Purkinje cell (primary cell): ENCODE measurements at places on chromosomes 12 and 14. TPM values are rescaled to one million over a fixed set of nuclear protein-coding genes. Genes with fewer than 3 reads are reported as not detected.

Gene ZNF26
- 1.2 and 2.8 TPM in 2 replicates for polyA plus RNA-seq

Gene CABP1
- 6.3 and 13.1 TPM in 2 replicates for polyA plus RNA-seq

Gene PNN
- 38.4 and 55.9 TPM in 2 replicates for polyA plus RNA-seq

Gene MYBPC1
- 0.36 and 0.60 TPM in 2 replicates for polyA plus RNA-seq

Gene MMP17
- 0.69 TPM in 1 of 2 replicates, not detected in the other for polyA plus RNA-seq

Gene VWF
- 1.8 and 2.9 TPM in 2 replicates for polyA plus RNA-seq

Gene GPR33
- not detected in 2 replicates for polyA plus RNA-seq

Gene CRACR2A
- polyA plus RNA-seq = 1.6 TPM in 1 of 2 replicates, not detected in the other

Gene VIPAS39
- 13.4 and 19.5 TPM in 2 replicates for polyA plus RNA-seq

Gene BCL11B
- 0.26 TPM in 1 of 2 replicates, not detected in the other for polyA plus RNA-seq

Gene KERA
- polyA plus RNA-seq = not detected in 2 replicates

Gene KCNMB4
- 55.6 and 86.5 TPM in 2 replicates for polyA plus RNA-seq

Gene AMN
- not detected in 2 replicates for polyA plus RNA-seq

Gene DPPA3
- not detected in 2 replicates for polyA plus RNA-seq

Gene CLEC4C
- polyA plus RNA-seq = not detected in 2 replicates

Gene IQSEC3
- polyA plus RNA-seq = 27.4 and 30.1 TPM in 2 replicates

Gene GZMB
- polyA plus RNA-seq = not detected in 2 replicates

Gene SERPINA12
- polyA plus RNA-seq = not detected in 2 replicates

Gene RHOF
- polyA plus RNA-seq = 1.5 and 3.1 TPM in 2 replicates

Gene AHNAK2
- 3.8 and 6.1 TPM in 2 replicates for polyA plus RNA-seq

Gene RASSF8
- 34.1 and 38.9 TPM in 2 replicates for polyA plus RNA-seq

Gene BRMS1L
- 51.5 and 56.9 TPM in 2 replicates for polyA plus RNA-seq

Gene KRR1
- polyA plus RNA-seq = 49.0 and 52.3 TPM in 2 replicates

Gene ALG10
- polyA plus RNA-seq = 2.3 and 5.0 TPM in 2 replicates

Gene PPP2R5E
- polyA plus RNA-seq = 25.0 and 25.9 TPM in 2 replicates

Gene TAS2R50
- polyA plus RNA-seq = not detected in 2 replicates
